ENCODE measurements at places on chromosomes 5 and 9.

- DNase-seq = peak; percentile 94
Measured at GRCh38 chr9:69376651-69377050, 51.6 kb downstream of the ENTREP1 start.

- peak; percentile 78 for DNase-seq
Measured at GRCh38 chr5:138603249-138603920, 28.2 kb upstream of the HSPA9 start.

DNA sequence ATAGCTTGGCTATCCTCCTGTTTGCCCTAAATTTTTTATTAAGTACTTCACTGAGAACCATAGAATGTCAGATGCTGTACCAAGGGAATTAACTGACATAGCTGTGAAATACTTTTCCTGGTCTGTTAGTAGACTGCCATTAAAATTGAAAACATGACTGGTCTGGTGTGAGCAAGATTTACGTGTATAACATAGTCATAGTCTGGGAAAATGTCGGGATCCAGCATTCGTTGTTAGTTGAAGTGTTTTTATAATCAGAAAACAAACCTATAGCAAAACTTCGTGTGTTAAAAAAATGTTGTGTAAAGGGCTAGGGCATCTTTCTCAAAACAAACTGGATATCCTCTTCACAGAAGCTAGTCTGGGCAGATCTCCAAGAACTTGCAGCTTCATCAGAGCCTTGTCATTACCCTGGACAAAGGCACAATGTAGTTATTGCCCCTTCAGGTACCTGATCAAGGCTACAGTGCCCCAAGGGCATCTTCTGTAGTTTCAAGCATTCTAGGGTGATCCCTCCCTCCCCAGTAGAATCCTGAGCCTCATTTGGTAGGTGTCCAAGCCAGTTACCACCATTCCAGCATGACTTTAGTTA is 454.2 kb upstream of the SGCD start:
- no peak for DNase-seq

- DNase-seq = no peak
Measured at GRCh38 chr9:33120620-33121019, 44.1 kb upstream of the SMU1 start.

- no peak for DNase-seq
Measured at GRCh38 chr5:160492565-160492964, 70.9 kb downstream of the PTTG1 start.

GRCh38 chr5:58081435-58081834 is 378.5 kb downstream of the PLK2 start:
- DNase-seq = no peak

GRCh38 chr5:32089146-32090000 is 84.7 kb downstream of the GOLPH3 start:
- DNase-seq = no peak

DNA sequence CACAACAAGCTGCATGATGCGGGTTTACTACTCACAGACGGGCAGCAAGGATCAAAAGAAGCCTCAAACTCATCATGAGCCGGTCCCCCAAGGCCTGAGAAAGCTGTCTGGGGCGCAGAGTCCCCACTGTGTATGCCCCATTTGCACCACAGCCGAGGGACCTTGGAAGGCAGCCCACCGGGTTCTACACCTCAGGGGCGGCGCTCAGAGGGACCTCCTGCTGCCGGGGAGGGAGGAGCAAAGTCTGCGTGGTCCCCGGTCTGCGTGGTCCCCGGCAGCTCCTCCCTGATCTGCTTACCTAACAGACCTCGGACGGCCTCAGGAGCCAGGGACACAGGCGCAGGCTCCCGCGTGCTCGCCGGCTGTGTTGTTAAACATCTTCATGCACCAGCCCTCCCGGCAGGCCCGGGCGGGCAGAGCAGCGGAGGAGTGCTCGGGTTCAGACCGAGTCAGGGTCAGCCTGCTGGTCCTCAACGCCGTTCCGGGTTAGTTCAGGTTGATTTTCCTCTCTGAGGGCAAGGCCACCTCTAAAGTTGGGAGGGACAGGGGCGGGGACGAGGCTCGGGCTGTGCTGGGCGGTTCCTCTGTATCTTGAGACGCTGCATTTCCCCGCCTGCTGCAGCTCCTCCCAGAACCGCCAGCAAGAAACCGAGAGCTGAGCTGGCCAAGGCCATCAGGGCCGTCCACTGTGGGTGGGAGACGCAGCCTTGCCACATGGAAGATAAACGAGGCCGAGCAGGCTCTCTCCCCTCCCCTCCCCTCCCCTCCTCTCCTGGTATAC is 74.6 kb downstream of the MRPL36 start:
- no peak for DNase-seq

GRCh38 chr5:98986587-98986986 is 57.8 kb upstream of the CHD1 start:
- no peak for DNase-seq

- DNase-seq = no peak
Measured at GRCh38 chr5:73132759-73133158, 12.4 kb downstream of the TMEM171 start.

- DNase-seq = peak; percentile 80
Measured at GRCh38 chr9:2157277-2158110, 142.3 kb downstream of the SMARCA2 start.

- peak; percentile 61 for DNase-seq
Measured at GRCh38 chr9:114156657-114157421, 1.5 kb downstream of the COL27A1 start.

GRCh38 chr5:72552041-72552557 is 44.9 kb upstream of the ZNF366 start:
- DNase-seq = peak; percentile 81
